Activated CD4-positive, alpha-beta T cell treated with anti-CD3 and anti-CD28 coated beads, Interleukin-2, amount 50 U/mL, for 4 hours (primary cell): ENCODE measurements at places on chromosomes 3 and 15.

DNA sequence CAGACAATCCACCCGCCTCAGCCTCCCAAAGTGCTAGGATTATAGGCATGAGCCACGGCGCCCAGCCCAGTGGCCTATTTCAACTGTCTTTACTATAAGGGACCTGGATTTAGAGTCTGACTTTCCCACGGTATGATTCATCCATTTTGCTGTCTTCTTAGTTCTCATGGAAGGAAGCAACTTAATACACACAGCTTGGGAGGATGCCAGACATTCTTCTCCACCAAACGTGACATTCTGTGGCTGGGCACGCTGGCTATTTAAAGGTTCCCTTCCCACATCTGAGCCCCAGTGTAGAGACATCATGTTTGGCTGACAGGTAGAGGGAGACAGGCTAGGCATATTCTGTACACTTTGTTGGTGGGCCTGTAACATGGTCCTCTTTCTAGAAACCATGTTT lies 26.2 kb downstream of the FAM43A start:
- no peak for DNase-seq

GRCh38 chr3:142106548-142106947 lies 42.8 kb downstream of the TFDP2 start:
- DNase-seq = no peak

GRCh38 chr3:42653560-42654330 lies at the start of gene ZBTB47:
ZBTB47 (plus strand) TSS chr3:42653697; CDS start chr3:42658356, 4,659 bp downstream.
- no peak for DNase-seq

- no peak for DNase-seq
These were observed 53.0 kb downstream of the CDCP1 start for GRCh38 chr3:45093176-45093575.

DNA sequence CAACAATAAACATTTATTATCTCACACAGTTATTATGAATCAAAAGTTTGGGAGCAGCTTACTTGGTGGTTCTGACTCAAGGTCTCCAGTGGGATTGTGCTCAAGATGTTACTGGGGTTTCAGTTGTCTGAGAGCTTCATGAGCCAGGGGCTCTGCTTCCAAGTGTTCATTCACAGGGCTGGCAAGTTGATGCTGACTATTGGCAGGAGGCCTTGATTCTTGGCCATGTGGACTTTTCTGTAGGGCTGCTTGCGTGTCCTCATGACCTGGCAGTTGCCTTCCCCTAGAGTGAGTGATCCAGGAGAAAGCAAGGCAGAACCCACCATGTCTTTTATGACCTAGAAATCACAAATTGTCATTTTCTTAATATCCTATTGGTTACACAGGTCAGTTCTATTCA lies 87.2 kb upstream of the TNFAIP8L3 start:
- no peak for DNase-seq

GRCh38 chr3:43248185-43248583 lies 38.2 kb upstream of the SNRK start:
- DNase-seq = no peak

DNA sequence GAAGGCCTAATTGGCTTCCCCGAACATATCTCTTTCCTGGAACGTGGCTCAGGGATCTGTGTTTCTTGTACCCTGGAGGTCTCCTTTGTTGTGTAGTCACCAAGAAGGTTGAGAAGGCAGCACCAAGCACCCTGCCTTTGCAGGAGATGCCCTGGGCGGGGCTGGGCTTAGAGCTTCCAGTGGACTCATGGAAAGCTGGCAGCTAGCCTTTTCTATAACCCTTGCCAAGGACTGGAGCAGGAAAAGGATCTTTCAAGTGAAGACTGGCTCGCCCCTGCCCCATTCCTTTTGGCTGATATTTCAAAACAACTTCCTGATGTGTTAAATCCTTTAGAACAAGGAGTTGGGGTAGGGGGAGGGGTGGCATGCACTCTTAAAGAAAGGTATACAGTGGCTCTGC lies 58.9 kb upstream of the EPHA6 start:
- DNase-seq = no peak
